ENCODE measurements at places on chromosomes 16 and 17.

GRCh38 chr16:27690608-27691007 is 140.7 kb downstream of the KATNIP start:
- H3K36me3 ChIP-seq, result no peaks in the 10 kb centered on the region
- H3K27me3 ChIP-seq, result no peaks in the 10 kb centered on the region
- no peaks in the 10 kb centered on the region for H3K4me1 ChIP-seq
- H3K27ac ChIP-seq, result no peak overlapping the region

- H3K27me3 ChIP-seq, result no peaks in the 10 kb centered on the region
- H3K36me3 ChIP-seq, result peaks cover 97% of the 10 kb centered on the region
- H3K4me1 ChIP-seq, result peaks cover 76% of the 10 kb centered on the region
- DNase-seq, result no peak
- peak overlapping the region; percentile 87 for H3K27ac ChIP-seq
Observed at GRCh38 chr16:2090777-2091546, 43.2 kb downstream of the TSC2 start.

DNA sequence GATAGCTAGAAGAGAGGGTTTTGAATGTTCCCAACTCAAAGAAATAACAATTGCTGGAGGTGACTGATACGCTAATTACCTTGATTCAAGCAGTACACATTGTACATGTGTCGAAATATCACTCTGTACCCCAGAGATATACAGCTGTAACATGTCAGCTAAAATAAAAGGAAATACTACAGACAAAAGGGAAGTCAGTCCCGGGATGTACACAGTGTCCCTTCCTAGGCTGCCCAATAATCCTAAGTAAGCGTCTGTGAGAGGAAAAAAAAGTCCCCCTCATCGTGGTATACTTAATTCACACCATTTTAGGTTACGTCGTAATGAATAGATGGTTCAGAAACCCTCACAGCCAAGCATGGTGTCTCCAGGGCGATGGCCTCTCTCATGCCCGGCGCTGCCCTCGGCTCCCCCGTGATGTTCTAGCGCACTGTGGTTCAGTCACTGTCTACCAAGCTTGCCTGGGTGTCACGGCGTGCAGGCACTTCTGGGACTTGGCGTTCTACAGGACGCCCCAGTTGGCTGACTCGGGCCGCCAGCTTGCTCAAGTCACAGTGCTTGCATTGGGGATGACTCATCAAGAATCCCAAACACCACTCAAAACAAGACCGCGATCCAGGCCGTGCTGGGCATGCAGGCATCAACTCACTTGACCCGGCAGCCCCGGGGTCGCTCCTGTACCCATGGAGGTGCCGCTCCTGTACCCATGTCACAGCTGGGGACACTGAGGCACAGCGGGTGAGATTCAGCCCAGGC is 27.6 kb downstream of the CCDC40 start:
- peaks cover 15% of the 10 kb centered on the region for H3K4me1 ChIP-seq
- H3K36me3 ChIP-seq, result no peaks in the 10 kb centered on the region
- H3K27me3 ChIP-seq, result peaks cover 12% of the 10 kb centered on the region

DNA sequence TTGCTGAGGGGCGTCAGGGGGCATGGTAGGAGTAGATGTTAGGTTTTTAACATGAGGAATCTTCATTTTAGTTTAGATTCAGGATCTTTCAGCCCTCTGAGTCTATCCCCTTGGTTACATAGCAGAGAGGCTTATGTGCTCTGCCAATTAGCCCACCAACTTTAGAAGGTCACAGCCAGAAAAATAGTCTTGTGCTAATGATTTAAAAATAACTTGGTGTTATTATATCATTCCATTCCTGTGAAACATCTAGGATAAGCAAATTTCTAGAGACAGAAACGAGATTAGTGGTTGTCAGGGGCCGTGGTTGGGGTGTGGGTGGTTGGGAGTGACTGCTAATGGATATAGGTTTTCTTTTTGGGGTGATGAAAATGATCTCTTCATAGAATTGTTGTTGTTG is 183.7 kb downstream of the SNX29 start:
- no peak for DNase-seq
- peaks cover 18% of the 10 kb centered on the region for H3K36me3 ChIP-seq
- H3K4me3 ChIP-seq, result no peak overlapping the region

DNA sequence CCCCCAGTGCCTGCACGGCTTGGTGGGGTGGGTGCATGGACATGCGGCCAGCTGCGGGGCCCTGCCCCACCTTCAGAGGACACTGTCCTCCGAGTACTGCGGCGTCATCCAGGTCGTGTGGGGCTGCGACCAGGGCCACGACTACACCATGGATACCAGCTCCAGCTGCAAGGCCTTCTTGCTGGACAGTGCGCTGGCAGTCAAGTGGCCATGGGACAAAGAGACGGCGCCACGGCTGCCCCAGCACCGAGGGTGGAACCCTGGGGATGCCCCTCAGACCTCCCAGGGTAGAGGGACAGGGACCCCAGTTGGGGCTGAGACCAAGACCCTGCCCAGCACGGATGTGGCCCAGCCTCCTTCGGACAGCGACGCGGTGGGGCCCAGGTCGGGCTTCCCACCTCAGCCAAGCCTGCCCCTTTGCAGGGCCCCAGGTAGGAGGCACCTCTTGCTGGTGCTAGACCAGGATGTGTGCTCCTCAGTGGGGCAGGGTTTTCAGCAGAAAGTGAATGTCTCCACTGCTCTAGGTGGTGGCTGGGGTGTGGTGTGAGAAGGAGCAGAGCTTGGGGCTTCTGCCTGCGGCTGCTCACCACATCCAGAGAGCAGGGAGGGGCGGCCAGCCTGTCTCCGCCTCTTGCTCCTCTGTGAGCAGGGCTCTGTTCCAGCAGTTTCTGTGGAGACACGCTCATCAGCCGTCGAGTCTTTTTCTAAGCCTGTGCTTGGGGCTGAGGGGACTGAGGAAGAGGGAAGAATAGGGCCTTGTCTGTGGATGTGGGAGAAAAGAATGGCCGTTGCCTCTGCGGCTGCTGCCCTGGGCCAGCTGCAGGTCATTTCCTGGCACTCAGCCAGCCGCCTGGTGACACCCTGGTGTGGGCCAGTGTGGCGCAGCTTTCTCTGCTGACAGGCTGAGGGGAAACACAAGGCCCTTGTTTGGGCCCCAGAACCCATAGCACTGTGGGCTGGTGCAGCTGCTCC is 2.2 kb downstream of the ZNF276 start:
- peaks cover 6% of the 10 kb centered on the region for H3K36me3 ChIP-seq
- no peak for DNase-seq
- peak overlapping the region; percentile 58 for H3K4me3 ChIP-seq
- H3K27me3 ChIP-seq, result no peaks in the 10 kb centered on the region
- peak overlapping the region; percentile 87 for H3K27ac ChIP-seq

DNA sequence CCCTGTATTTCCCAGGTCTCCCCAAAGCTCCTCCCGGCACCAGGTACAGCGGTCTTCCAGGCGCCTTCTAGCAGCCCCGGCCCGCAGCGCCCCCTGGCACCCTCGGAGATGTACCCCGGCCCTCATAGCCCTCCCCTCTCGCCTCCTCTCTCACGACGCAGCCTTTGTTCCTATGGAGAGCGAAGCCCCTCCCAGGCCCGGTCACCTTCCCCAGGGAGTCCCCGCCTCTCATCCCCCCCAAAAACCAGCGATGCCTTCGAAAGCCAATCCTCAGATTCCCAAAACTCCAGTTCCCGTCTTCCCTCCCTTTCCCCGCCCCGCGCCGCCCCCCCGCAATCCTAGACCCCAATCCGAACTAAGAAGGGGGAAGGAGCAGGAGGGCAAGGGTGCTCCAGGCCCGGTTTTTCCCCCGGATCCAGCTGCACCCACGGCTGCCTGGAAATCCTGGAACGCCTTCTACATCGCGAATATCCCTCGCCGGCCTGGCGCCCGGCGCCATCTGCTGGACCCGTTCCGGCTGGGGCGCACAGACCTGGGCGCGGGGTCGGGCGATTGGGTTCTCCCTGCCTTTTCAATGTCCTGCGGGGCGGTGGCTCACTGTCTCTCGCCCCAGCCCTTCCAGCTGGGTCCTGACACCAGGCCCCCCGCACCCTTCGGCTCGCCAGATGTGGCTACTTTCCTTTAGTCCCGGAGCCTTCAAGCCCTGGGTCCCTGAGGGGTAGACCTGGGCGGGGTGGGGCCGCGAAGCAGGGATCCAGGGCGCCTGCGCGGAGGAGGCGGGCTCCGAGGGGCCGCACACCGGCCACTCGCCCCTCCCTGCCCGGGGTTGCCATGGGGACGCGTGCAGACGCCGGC is at the start of gene DNAH2:
Gene DNAH2, plus strand, starts transcription at position 844 of the 855 bp plus-strand sequence. CDS start 1,991 bp downstream, outside the sequence.
- H3K27me3 ChIP-seq, result no peaks in the 10 kb centered on the region
- peak within 1 kb of the TSS; percentile 66 for H3K27ac ChIP-seq
- DNase-seq, result no peak
- peaks cover 15% of the 10 kb centered on the region for H3K4me1 ChIP-seq
- no peaks in the 10 kb centered on the region for H3K36me3 ChIP-seq
- H3K4me3 ChIP-seq, result peak within 1 kb of the TSS; percentile 62

Data from esophagus squamous epithelium (tissue), 5 donors.